ENCODE measurements at places on chromosomes 12 and 14.

GRCh38 chr12:62916632-62917425 lies 18.1 kb downstream of the PPM1H start:
- DNase-seq: no peak

GRCh38 chr12:3587402-3588013 lies 96.5 kb downstream of the PRMT8 start:
- no peak for DNase-seq

DNA sequence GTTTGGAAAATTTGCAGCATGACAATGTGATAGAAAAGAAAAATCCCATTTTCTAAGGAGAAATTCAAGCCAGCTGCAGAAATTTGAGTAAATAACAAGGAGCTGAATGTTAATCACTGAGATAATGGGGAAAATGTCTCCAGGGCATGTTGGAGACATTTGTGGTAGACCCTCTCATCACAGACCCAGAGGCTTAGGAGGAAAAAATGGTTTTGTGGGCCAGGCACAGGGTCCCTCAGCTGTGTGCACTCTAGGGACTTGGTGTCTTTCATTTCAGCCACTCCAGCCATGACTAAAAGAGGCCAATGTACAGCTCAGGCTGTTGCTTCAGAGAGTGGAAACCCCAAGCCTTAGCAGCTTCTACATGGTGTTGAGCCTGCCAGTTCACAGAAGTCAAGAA lies 111.4 kb upstream of the SYT10 start:
- no peak for DNase-seq

DNA sequence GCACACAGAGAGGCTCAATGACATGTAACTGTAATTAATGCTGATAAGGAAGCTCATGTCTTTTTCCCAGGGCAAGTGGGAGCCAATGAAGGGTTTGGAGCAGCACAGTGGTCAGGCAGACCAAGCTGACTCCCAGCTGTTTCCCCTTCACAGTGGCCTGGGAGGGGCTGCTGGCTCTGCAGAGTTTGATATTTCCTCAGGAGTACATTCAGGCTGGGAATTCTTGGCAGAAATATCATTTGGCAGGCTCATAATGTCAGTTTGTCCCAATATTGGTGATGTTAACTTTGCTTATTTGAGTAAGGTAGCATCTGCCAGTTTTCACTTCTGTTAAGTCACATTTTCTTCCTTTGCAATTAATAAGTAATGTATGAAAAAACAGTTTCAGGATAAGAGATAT lies 247.0 kb downstream of the EMP1 start:
- no peak for DNase-seq

GRCh38 chr12:124592481-124593160 lies 25.2 kb upstream of the NCOR2 start:
- no peak for DNase-seq

GRCh38 chr14:31939934-31940333 lies 137.2 kb upstream of the ARHGAP5 start:
- DNase-seq: no peak

DNA sequence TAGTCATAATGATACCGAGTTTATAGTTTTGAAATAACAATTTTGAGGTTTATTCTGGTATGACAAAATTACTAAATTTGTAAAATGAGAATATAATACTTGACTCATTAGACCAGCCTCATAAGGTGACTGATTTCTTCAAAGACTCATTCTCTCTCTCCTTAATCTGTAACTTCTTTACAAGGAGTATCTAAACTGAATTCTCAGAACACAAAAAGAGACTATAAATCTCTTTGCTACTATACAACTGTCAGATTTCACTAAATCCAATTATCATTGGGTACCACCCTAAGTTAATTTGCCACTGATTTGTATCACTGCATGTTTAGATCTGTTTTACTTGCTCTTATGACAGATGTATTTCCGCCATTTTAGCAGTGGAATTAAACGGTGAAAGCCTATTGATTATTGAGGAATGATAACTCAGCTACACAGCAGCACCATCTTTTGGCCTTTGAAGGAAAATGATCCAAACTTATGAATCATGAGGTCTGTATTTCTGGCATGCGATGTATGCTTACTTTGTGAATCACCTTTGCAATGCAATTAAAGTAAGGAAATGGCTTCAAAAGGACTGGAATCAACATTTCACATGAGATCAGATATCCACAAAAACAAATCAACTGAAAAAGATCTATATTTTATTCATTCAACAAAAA lies 161.2 kb downstream of the RERGL start:
- DNase-seq: no peak

DNA sequence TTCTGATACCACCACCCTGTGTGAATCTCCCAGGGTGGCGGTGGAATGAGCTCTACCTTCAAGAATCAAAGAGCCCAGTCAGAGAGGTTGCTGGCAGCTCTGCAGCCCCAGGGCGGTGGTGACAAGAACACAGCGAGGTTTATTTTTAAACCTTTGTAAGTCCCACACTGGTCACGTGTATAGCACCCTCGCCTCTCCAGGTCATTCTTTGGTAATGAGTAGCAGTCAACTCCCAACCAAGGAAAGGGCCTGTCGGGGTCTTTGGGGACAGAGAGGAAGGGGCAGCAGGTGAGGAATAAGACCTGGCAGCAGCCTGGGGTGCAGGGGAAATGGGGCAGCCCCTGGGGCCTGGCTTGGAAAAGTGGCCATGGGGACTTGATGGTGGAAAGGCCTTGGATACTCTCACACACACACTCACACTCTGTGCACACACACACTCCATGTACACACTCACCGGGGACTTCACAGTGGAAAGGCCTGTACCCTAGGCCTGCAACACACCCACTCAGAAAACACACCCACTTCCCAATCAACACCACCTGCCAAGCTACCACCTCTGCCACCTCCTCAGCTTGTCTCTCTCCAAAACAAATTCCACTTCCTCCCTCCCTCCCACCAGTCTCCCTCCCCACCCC lies 178.6 kb downstream of the DPF3 start:
- DNase-seq: no peak

GRCh38 chr14:67766035-67766680 lies 50.2 kb downstream of the ZFYVE26 start:
- no peak for DNase-seq

DNA sequence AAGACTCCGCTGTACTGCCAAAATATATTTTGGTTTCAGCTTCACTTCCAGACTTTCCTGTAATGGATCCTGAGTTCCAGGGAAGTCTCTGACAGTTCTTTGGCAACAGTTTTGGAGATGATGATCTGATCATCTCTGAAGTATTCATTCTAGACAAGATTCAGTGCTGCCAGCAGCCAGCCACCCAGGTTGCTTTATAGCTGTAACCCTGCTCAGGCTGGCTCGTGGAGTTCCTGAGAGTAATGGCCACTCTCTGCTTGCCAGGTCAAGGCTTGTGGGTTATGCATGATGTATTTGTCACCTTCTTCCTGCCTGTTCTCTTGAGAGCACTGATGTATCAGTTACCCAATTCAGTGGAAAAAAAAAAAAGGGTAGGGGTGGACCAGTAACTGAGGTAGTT lies 124.3 kb downstream of the PPHLN1 start:
- no peak for DNase-seq

All from stimulated activated CD4-positive, alpha-beta T cell treated with anti-CD3 and anti-CD28 coated beads, Interleukin-15, amount 100 ng/mL, for 1 hour (primary cell).